GM03348 (cell line): ENCODE measurements at places on chromosomes 12 and 14.

DNA sequence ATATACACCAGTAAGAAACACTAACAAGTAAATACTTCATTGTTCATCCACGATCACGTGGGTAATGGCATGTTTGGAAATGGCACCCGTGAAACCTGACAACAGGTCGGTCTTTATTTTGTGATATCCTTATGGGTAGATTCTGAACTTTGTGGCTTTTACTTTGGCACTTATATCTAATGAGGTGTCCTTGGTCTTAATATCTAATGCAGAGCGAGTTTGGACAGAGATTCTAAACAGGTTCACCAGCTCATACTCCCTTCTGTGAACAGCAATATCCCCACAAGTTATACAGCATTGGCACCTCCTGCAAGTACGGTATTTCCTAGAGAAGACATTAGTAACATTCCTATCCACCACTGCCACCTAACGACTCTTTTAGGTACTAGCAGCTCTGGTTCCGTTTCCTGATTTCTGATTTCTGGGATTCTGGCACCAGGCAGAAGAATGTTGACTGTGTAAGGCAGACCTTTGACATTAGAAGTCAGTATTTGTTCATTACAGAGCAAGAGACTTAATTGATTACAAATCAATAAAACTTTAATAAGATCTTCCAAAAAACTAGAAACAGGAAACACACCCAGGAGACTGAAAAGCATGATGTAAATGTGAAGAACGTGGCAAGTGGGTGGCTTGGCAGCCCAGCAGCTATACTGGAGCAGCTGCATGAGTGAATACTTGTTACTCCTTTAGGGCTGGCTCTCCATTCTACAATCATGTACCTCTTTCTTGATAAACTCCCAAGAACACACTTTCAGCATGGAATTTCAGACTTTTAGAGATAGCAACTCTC is 2.5 kb downstream of the ANG start:
- DNase-seq = peak; percentile 80

- DNase-seq = no peak
Measured at GRCh38 chr14:95125221-95125620, 32.1 kb downstream of the DICER1 start.

- no peak for DNase-seq
Measured at GRCh38 chr14:100777818-100778525, 47.9 kb upstream of the MEG3 start.

GRCh38 chr12:47166365-47166764 is 86.6 kb upstream of the AMIGO2 start:
- DNase-seq = no peak

DNA sequence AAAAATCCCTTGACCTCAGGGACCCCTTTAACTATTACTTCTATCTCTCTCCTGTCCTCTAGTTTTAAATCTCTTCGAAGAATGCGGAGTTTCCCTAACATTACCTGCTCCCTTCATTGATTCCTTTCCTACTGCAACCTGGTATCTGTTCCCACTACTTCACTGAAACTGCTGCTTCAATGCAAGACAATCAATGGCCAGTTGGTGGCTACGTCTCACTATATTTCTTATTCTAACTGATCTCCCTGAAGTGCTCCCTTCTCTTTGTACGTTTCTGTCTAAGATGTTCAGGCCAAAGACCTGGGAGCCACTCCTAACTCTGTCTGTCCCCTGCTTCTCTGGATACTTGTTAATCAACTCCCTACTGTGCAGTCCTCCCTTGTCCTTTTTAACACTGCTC is 10.3 kb upstream of the KCNA1 start:
- no peak for DNase-seq

DNA sequence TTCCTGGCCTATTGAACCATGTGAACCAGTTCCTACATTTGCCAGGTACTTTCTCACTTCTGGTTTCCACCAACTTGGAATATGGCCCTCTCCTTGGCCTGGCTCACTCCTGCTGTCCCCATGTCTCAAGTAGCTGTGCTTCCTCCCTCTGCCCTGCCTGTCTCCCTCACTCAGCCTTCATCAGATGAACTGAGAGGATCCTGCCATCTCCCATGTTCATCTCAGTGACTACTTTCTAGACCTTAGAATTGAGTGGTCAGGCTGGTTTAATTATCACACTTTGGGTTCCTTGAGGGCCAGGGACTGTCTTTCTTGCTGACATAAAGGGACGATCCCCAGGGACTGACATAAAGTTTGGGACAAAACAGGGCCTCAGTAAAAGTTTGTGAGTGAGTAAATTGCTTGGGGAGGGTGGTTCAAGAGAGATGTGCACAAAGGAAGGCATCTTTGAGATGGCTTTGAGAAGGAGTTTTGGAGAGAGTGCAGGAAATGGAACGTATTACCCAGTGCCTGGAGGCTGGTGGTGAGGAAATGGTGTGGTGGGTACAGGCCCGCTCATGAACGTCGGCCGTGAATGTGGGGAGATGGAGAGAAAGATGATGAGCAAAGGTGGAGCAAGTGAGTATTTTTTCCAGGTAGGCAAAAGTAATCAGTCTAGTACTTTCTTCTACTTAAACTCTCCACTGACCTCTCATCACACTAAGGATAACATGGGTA is 20.8 kb downstream of the DYRK2 start:
- no peak for DNase-seq

GRCh38 chr12:92673756-92674155 is 29.0 kb upstream of the PLEKHG7 start:
- no peak for DNase-seq

- DNase-seq = peak; percentile 82
Measured at GRCh38 chr14:93008381-93008780, 85.4 kb downstream of the CHGA start.

GRCh38 chr12:116642683-116643082 is 83.5 kb downstream of the MAP1LC3B2 start:
- DNase-seq = no peak

DNA sequence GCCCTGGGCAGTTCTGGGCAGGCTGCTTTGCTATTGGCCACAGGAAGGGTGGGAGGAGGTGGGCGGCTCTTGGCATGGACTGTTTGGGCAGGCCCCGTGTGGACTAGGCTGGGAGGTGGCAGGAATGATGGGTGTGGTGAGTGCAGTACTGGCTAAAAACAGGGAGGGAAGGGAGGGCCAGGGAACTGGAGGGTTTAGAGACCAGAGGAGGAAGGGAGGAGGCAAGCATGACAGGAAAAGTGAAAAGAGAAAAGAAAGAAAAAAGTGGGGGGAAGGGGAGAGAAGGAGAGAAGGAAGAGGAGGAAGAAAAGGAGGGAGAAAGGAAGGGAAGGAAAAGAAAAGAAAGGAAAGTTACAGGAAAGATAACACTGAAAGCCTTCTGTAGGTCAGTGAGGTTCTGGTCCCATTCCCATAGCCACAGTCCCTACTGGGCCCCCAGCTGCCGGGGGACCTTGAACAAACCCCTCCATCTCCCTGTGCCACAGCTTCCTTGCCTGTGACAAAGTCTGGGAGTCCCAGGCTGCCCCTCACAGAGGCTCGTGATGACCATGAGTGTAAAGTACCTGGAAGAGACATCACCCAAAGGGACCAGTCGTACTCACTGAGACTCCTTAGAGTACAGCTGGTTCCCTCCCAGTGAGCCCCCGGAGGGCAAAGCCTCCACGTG is 1.1 kb upstream of the C14orf132 start:
- peak; percentile 74 for DNase-seq

GRCh38 chr12:93379981-93380361 is 2.2 kb downstream of the NUDT4 start:
- no peak for DNase-seq

DNA sequence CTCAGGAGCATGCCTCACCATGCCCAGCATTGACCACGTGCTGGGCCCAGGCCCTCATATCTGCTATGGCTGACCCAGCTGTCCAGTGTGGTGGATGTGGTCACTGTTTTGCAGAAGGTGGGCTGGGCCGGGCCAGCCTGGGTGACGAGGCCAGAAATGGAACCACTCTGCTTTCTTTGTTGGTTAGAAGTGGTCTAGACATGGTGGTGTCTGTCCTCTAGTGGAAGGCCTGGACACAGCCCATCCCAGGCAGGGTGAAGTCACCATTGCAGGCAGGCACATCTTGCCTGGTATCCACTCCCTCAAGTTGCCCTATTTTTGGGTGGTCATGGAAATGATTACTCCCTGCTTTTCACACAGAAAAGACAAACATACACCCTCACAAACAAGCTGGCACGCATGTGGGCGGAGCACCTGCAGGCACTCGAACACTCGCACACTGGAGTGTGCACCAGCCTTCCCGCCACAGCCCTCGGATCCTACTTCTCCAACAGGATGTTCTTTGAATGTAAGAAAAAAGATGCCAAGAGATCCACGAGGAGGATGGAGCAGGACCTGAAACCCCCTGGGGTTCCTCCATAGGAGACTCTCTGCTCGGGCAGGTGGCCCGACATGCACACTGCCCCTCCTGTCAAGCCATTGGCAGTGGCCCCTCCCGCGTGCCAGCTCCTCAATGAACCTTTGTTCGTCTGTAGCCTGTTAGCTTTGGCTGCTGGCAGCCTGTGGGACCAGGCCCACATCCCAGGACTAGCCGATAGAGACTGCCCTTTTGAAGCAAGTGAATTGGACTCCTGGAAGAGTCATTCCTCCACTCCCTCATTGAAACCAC is 38.4 kb downstream of the MLXIP start:
- DNase-seq = no peak

GRCh38 chr14:41392226-41392625 is 214.4 kb upstream of the LRFN5 start:
- DNase-seq = no peak

DNA sequence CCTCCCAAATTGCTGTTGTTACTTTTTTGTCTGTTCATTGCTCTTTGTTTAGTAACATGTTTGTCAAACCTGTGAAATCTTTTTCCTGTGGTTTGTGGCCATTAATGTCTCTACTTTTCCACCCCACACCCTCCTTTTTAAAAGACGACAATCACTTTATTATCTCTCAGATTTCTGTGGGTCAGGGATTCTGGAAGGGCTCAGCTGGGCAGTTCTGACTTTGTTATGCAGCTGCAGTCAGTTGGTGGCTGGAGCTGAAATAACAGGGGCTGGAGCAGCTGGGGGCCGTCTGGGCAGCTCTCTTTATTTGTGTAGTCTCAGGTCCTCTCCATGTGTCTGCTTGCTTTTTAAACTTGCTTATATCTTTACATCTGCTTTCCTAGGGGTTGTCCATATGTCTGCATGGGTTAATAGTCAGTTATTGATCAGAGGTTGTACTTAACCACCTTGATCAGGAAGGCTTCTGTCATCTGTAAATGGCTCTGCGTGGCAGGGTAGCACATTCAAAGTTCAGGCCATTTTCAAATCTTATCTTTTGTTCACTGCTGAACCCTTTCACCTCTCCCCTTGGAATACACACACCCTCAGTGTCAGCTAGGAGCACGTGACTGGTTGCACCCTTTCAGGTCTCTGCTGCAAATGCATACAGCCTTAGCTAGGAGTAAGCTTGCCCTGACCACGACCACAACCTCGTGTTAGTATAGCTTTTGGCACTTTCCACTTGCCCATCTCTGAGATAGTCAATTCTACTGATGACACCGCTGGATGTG is 27.9 kb downstream of the BORCS5 start:
- no peak for DNase-seq

DNA sequence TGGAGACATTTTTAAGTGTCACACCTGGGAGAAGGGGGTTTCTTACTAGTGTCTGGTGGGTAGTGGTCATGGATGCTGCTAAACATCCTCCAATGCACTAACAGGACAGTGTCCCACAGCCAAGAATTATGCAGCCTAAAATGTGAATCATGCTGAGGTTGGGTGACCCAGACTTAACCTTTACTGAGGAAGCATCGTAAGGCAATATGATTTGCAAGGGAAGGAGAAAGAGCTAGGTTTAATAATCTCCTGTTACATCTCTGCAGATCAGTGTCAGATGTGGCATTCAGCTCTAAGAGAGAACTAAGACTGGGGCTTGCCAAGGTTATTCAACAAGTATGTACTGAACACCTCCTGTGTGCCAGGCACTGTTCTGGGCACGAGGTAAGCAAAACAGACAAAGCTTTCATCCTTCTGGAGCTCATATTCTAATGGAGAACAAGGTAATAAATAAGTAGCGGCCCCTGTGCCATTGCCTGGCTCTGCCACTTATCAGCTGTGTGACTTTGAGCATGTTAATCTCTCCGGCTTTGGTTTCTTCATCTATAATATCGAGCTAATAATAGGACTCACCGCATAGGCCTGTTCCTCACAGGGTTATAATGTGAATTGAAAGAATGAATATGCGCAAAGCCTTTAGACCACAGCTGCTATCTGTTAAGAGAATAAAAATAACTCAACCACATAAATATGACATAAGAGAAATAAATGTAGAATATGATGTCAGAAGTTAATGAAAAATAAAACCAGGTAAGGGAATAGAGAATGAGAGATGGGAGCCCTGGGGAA is 13.5 kb upstream of the GOLGA5 start:
- peak; percentile 60 for DNase-seq

- no peak for DNase-seq
Measured at GRCh38 chr12:79850610-79851299, 84.1 kb downstream of the PPP1R12A start.

DNA sequence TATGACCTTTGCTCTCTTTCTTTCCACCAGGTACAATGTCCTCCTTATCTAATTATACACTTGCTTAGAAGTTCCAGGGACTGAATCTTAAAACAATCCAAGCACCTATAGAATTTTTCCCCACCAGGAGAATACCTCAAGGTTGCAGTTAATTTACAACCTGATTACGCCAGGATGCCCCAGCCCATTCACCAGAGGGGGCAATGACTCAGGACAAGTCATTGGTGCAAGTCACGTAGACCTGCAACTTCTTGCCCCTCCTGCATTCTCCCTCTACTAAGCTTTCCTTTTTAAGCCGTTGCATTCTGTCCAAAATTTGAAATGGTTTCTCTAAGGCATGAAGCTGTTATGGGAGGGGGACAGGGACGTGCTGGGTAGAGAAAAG is 111.1 kb upstream of the SCAF11 start:
- DNase-seq = no peak

GRCh38 chr12:89783359-89784060 is 74.9 kb upstream of the ATP2B1 start:
- peak; percentile 62 for DNase-seq

DNA sequence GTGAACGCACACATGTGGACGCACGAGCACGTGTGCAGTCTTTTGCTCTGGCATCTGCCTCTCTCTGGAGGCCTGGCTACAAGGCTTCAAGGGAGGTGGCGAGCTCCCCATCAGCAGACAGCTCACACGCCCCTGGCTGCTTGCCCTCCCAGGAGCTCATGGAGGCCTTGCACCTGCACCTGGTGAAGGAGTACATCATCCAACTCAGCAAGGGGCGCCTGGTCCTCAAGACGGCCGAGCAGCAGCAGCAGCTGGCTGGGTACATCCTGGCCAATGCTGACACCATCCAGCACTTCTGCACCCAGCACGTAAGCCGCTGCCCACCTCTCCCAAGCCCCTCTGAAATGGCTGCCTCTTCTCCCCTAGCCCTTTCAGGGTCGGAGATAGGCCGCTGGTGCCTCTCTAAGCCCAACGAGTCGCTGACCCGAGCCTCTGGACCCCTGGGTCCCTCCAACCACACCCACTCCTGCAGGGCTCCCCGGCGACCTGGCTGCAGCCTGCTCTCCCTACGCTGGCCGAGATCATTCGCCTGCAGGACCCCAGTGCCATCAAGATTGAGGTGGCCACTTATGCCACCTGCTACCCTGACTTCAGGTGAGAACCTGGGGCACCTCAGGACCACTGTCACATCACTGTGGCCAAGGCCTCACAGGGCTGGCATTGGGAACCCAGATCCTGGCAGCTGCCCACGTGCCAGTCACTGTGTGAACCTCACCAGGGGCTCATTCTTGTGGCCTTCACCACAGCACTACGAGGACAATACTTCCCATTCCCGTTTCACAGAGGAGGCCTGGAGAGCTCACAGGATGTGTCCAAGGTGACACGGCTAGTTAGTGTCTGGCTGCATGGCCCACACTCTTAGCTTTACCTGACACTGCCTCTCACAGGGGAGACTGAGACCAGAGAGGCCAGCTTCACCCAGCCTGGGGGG is 10.2 kb downstream of the TNFAIP2 start:
- DNase-seq = no peak

GRCh38 chr14:30796707-30797106 is 77.7 kb upstream of the COCH start:
- DNase-seq = no peak
